ENCODE measurements at places on chromosomes 3 and 15.

DNA sequence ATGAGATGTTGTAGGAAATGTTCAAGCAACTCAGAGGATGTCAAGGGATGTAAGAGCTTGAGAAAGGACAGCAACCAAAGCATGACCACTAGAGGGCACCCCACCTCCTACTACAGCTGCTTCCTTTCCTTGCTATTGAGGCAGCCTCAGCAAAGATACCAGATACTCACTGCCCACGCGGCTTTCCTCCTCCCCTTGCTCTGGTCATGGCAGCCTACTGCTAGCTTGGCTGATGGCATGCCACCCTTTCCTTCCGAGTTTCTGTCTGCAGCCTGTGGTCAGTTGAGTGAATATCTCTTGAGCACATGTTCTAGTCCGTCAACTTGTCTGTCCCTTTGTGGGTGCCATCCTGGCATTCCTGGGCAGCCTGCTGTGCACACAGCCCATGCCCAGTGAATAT is 4.4 kb upstream of the CXCR6 start:
- peak; percentile 71 for DNase-seq

GRCh38 chr3:152211655-152212054 is 57.1 kb upstream of the MBNL1 start:
- DNase-seq: no peak

DNA sequence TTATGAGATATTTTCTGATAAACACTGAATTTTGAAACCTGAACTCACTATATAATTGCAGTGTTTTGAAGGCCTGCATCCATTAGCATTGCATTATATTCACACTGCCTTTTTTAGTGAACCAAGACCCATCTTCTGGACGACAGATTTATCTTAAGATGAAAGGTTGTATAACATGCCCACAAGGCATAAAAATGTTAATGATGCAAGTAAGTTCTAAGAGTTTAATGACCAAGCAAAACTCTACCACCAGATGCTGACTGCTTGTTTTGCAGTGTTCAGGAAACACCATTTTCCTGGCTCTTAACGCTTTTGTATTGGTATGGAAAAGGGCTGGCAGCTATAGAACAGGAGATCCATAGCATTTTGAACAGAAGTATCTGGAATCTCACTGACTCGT is 46.1 kb downstream of the USP50 start:
- no peak for DNase-seq

DNA sequence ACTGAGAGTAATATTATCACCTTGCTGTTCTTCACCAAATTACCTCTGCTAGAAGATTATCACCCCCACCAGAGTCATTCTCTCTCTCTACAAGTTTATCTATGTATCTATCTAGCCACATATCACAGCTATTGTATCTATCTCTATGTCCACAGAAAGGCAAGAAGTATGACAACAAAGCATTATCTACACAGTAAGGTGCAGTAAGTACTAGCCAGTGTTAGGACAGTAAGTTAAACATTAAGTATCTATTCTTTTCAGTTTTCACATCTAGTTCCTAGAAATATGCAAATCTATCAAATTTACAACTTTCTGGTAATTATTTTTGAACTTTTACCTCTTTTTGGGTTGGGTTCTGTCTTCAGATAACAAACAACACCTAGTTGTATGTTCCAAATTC is 26.5 kb upstream of the XXYLT1 start:
- DNase-seq: no peak

DNA sequence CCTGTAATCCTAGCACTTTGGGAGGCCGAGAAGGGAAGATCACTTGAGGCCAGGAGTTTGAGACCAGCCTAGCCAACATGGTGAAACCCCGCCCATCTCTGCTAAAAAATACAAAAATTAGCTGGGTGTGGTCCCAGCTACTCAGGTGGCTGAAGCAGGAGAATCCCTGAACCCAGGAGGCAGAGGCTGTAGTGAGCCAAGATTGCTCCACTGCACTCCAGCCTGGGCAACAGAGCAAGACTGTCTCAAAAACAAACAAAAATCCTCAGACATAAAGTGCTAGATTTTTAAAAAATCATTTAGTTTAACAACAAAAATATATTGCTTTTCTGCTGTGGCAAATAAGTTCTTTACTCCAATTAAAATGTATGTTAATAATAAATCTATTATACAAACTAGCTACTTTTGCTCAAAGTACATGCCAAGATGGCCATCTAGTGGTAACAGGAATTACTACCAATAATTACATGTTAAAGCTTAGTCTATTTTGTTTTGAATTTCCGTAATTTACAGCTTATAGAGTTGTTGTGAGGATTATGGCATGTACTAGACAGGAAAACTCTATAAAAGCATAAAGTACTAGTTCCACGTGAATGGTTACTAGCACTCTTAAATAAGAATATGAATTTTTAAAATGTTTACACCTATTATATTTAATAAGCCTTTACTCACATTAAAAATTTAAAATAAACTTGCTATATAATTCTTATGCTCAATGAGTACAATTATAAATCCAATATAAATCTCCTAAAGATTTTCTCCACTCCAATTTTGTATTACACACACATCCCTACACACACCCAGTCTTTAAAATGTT is 39.0 kb downstream of the GABPB1 start:
- DNase-seq: no peak

GRCh38 chr3:52930748-52931147 is 33.4 kb upstream of the STIMATE start:
- DNase-seq: no peak

DNA sequence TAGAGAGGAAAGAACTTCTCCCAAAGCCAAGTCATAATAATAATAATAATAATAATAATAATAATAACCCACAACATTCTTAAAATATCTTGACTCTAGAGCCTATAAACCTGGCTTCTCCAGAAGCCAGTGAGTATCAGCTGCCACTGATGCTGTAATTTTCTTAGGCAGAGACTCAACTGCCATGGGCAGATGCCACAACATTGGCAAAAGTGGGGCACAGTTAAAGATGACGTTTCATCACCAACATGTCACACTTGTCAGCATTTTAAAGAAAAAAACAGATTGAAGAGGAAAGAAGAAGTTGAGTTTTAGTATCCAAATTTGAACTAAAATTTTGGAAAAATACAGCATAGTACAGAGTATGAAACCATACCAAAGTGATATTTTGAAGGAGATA is 265.0 kb downstream of the ZMAT3 start:
- DNase-seq: no peak

GRCh38 chr3:119149484-119149883 is 3.5 kb downstream of the TEX55 start:
- no peak for DNase-seq

DNA sequence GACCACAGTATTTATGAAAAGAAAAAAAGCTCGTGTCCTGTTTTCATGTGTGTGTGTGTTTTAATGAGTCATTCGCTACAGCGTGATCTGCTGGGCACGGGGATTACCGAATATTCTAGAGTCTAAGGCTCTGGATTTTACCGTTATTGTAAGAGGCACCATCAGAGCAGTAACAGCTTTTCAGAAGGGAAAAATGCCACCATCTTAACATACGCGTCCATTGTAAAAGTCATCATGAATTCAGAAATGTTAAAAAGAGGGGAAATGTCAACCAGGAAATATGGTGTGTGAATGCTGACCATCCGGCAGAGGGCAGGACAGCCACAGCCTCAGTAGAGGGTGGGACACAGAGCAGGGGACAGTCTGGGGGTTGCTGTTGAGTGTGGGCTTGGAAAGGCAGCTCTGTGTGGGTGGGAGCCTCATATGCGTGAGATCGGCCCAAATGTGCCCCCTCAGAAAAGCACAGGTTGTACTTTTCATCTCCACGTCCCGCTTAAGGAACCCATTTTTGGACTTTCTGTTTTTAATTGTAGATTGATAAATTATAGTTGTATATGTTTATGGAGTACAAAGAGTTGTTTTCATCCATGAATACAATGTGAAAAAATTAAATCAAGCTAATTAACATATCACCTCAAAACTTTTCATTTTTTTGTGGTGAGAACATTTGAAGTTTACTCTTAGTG is 69.6 kb downstream of the ASB7 start:
- DNase-seq: no peak

GRCh38 chr3:27357665-27358258 is 11.4 kb downstream of the NEK10 start:
- peak; percentile 9 for DNase-seq

- DNase-seq: no peak
Observed at GRCh38 chr3:39812537-39812936, 3.1 kb downstream of the MYRIP start.

DNA sequence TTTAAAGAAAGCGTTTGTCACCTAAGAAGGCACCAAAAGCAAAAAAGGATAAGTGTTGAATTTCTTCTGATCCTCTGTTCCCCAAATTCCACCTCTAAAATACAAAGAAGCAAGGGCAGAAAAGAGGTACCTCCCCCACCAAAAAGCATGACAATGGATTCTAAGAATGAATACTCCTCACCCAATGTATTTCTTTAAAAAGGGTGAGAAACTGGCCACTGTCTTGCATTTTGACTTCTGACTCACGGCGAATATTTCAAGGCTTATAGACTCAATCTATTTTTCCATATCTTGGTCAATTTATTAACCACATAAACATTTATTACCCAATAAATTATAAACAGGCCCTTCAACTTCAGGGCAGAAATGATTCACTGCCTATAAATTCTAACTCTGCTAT is 131.1 kb downstream of the NR1I2 start:
- no peak for DNase-seq

Measured in stimulated activated CD8-positive, alpha-beta memory T cell treated with anti-CD3 and anti-CD28 coated beads, Interleukin-7, amount 100 ng/mL, for 24 hours (primary cell).